ENCODE measurements at places on chromosomes 2 and 18.

DNA sequence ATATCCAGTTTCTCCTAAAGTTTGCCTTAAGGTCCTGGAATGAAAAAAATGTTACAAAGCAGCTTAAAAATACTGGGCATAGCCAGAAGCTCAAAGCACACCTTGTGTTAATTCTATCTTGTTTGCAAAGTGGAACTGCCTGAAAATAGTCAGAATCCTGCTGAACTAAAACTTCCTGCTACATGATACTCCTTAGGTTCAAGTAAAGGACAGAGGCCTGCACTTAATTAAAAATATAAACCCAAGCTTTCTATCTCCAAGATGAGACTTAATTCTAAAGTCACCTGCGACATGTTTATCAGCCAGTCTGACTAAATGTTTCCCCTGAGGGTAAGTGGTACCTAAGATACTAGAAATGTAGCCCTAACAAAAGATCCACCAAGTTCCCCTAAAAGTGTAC, 103.4 kb downstream of the CHST9 start:
- no peak for DNase-seq

DNA sequence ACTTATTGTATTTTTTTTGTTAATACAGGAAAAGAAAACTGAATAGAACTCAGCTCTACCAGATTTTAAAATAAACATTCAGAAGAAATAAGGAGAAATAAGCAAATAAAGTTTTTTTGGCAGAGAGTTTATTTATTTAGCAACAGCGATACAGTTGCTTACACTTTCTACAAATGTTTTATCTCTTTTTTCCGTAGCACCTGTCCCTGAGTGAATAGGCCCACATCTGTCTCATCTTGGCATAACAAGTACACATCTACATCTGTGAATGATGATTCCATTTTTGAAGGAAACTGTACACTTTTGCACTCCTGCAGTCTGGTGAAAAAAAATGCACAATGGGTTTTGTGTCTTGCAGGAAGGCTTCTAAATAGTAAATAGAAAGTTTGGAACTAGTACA, 783.6 kb upstream of the ZEB2 start:
- no peak for DNase-seq

DNA sequence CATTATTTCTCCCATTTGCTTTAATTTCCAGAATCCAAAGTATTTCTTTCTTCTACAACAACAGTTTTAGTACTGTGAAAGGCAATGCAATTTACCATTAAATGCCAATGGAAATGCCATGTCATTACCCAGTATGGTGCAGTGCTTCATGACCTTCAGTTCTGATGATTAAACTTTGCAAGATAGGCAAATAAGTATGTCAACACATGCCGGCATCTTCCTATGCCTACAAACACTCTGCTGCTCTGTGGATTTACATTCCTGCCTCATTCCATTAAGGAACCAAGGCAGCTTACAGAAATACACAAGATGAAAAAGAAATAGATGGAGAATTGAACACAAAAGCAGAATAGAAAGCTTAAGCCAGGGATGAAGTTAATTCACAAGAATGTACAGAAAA, 52.7 kb upstream of the PROKR1 start:
- no peak for DNase-seq

DNA sequence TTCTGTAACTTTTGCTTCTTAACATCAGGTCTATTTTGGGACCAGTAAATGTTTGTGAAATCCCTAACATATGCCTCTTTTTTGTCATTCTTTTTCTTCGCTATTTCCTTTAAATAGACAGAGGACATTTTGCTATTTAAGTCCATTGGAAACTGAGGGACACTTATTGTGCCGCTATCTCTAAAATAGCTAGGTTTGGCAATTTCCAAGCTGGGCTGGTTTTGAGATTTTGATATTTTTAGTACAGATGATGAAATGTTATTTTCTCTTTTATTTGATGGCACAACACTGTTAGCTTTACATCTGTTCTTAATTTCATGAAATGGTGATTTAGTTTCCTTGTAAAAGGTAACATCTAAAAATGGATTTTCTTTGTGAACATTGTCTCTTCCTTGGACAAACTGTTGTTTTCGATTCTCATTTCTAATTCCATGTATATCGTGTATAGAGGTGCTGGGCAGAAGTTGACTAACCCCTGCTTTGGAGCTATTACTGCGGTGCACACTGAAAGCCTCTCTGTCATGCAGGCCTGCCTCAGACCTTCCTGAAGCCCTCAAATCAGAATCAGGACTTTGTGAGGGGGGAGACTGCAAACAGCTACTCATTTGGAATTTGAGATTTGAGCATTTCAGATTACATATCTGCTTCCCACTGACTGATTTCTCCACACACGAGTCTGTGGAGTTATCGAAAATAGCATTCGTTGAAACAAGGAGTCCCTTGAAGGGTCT, 594 bp downstream of the RAD51AP2 start:
- DNase-seq: no peak

- DNase-seq: peak; percentile 38
Observed at GRCh38 chr2:55408098-55408882, 11.4 kb downstream of the CCDC88A start.

- DNase-seq: no peak
Observed at GRCh38 chr2:216680951-216681629, 14.3 kb downstream of the IGFBP5 start.

Measured in ELR (cell line).